Islet precursor cell (in vitro differentiated cells): ENCODE measurements at places on chromosomes 4 and X.

GRCh38 chr4:6765703-6766102 lies 16.8 kb upstream of the KIAA0232 start:
- DNase-seq = no peak

DNA sequence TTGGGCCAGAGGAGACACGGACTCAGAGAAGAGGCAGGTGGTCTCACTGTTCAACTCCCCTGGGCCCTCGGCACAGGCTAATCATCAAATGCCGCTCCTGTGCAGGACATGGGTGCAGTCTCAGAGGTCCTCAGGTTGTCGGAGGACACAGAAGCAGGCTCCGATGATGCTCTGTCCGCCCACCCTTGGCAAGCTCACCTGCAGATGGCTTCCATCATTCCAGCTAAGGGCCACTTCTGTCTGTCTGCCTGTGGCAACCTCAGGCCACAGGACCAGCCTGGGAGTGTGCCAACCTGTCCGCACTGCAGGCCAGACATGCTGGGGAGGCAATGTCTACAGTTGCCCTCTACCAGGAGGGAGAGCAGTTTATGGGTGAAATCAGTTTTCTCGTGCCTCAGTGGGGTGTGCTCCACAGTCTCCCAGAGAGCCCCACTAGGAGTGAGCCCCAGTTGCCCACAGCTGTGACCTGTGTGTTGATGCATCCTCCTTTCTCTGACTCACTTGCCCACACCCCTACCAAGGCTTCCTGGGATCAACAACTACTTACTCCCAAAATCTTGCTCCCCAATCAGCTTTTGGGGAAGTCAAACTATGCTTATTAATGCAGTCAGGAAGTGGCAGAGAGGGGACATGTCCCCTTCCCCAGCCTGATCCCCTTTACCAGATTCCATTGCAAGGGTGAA lies 55.9 kb downstream of the HTRA3 start:
- DNase-seq = no peak

DNA sequence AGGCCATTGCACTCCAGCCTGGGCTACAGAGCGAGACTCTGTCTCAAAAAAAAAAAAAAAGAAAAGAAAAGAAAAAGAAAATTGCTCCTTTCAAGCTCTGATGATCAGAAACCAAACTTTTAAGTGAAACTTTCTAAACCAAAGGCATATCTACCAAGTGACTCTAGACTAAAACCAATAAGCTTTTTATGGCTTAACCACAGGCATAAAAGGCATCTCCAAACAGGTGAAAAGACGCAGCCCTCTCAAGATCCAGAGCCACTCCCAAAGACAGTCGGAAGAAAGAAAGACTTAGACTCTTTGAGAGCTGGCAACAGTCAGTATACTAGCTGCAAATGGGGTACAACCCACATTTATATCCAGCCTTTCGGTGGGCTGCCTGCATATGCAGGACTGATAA lies 117.1 kb upstream of the AP1S2 start:
- DNase-seq = no peak

DNA sequence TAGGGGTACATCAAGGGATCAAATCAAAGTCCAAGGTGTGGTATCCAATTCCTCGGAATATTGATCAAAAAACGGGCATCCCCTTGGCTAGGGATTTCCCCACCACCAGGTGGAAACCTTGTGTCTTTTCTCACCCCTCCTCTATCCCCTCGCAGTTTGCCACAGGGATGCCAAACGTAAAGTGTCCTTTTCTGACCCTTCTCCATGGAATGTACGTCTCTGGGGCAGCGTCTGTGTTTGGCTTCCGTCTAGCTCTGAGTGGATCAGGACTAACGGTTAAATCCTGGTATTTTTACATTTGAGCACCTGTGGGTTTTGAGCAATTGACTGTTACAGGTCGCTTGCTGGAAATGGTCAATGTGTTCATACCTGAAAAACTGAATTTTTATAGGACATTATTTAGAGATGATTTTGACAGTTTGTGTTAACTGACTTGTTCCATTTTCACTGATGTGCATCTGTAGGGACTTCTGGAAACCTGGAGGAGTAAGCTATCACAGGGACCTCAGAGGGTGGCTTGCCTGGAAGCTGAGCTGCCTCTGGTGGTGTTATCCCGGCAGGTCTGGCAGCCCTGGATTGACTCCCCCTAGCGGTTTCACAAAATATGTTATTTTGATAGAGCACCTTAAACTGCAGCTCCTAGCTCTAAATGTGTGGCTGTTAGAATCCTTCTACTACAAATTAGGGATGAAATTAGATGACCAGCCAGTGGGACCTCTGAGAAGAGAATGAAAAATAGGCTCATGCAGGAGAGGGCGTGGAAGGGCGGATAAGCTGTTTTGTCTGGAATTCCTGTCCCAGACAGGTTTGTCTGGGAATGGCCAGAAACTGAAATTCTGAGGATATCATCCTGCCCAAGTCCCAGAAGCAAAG lies 8.8 kb upstream of the MGST2 start:
- peak; percentile 85 for DNase-seq

DNA sequence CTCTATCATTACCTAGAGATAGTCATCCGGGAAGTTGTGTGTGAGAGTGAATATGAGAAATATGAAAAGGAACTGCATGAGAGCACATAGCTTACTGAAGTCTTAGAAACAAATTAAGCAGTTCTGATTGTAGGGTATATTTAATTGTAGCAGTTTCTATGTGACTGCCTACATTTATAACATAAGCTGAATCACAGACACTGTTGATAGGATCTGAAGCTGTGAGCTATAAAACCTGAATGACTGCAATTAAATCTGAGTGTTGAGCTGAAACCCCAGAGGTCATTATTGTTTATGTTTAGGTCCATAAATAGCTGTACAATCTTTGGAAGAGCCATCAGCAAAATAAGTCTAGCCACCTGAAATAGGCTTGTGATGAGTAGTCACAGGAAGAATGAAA lies 210.1 kb upstream of the CXCL13 start:
- no peak for DNase-seq

- peak; percentile 93 for DNase-seq
These were observed 134.3 kb downstream of the GUCY2F start for GRCh38 chrX:109347632-109348031.

GRCh38 chr4:6924361-6924779 lies 14.7 kb downstream of the TBC1D14 start:
- DNase-seq = no peak

DNA sequence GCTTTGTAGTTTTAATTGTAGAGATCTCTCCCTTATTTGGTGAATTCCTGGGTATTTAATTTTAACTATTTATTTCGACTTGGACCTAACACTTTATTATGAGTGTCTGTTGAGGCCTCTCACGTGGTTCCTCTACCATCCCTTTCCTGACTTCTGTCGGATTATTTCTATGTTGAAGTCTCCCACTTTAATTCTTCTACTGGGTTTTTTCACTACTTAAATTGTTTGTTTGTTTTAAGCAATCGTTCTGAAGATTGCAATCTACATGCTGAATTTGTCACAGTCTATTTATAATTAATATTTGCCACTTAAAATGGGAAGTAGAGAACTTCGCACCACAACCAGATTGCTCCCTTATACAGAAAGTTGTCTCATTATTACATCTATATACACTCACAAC lies 20.8 kb upstream of the NKX1-1 start:
- no peak for DNase-seq

GRCh38 chr4:38236003-38236402 lies 275.8 kb downstream of the PTTG2 start:
- no peak for DNase-seq

DNA sequence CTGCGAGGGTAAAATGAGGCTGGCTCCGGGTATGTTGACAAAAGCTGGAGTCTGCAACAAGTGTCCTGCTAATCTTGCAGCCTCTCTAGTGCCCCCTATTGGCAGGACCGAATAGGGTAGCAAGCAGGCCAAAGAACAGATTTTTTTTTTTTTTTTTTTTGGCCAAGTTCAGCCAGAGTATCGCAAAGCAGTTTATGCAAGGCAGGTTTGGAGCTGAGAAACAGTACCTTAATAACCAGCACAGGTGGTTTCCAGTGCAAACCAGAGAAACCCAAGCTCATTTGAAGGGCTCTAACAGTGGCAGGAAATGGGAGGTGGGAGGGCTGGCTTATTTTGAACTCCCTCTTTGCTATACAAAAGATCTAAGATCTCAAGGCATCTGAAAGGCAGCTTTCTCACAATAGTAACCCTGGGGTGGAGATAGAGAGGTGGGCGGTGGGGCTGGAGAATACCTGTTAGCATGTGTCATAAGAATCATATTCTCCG lies 38.2 kb upstream of the OCIAD2 start:
- DNase-seq = no peak

DNA sequence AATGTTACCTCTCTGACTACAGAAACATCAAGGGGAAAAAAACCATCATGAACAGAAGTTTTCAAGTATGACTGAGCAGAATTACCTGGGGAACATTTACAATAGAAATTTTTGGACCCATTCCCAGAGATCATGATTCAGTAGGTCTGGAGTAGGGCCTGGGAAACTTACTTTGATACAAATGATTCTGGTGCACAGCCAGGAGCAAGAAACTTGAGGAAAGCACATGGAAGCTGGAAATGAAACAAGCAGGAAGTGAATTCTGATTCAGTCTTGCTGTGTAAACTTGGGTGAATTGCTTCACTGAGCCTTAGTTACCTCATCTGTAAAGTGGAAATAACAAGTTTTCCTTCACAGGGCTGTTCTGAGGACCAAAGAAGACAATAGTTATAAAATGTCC lies 192.5 kb upstream of the TAPT1 start:
- no peak for DNase-seq

- DNase-seq = no peak
These were observed 74.4 kb upstream of the DYNLT3 start for GRCh38 chrX:37921758-37922157.

DNA sequence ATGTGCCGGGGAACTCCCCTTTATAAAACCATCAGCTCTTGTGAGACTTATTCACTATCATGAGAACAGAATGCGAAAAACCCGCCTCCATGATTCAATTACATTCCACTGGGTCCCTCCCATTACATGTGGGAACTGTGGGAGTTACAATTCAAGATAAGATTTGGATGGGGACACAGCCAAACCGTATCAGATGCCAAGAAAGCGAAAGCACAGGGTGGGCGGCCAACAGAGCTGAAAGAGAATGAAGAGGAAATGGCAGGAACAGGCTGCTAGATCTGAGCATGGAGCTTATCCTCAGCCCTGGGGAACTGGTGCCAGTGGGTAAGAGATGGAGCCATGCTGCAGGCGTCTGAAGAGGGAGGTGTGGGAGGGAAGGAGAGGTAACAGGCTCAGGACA lies 117.7 kb upstream of the PNPLA4 start:
- no peak for DNase-seq

GRCh38 chrX:103789004-103789403 lies 12.4 kb downstream of the PLP1 start:
- no peak for DNase-seq

- DNase-seq = no peak
These were observed 152.9 kb downstream of the RTL3 start for GRCh38 chrX:78506248-78506647.

- no peak for DNase-seq
These were observed 1504.8 kb downstream of the C4orf33 start for GRCh38 chr4:130600706-130601105.

DNA sequence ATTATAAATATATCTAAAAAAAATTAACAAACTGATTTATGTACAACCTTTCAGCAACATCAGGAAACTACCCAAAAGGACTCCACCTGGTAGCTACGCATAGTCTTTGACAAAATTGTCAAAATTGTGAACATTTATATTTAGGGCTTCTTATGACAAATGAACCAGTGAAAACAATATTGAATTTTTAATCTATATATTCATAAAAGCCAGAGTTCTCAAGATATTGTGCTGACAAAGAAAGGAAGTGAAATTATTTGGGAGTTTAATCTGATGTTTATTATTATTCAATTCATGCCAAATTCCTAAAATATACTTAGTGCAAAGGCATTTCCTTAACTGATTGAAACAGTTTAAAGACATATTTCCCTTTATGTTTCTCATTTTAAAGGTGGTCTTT lies 5.3 kb upstream of the SULT1B1 start:
- no peak for DNase-seq

DNA sequence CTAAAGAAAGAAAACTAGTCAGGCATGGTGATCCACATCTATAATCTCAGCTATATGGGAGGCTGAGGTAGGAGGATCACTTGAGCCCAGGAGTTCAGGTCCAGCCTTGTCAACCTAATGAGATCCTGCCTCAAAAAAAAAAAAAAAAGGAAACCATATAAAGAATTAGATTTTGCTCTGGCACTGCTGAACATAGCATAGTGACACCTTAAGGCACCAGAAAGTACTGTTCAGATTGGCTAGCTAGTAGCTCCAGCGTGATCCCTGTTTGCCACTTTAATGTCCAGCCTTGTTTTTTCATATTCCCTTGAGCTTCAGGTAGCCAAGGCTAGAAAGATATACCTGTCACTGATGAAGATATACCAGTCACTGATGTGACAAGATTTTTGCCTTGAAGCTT lies 34.1 kb downstream of the EXOC1 start:
- DNase-seq = no peak

GRCh38 chrX:126551725-126552312 lies 795 bp downstream of the DCAF12L1 start:
- no peak for DNase-seq

GRCh38 chr4:142516686-142517526 lies 329.2 kb downstream of the INPP4B start:
- no peak for DNase-seq

- DNase-seq = no peak
These were observed 3.2 kb downstream of the CAMK2D start for GRCh38 chr4:113758372-113758771.

- no peak for DNase-seq
These were observed 255.6 kb downstream of the NDST4 start for GRCh38 chr4:114857831-114858230.

DNA sequence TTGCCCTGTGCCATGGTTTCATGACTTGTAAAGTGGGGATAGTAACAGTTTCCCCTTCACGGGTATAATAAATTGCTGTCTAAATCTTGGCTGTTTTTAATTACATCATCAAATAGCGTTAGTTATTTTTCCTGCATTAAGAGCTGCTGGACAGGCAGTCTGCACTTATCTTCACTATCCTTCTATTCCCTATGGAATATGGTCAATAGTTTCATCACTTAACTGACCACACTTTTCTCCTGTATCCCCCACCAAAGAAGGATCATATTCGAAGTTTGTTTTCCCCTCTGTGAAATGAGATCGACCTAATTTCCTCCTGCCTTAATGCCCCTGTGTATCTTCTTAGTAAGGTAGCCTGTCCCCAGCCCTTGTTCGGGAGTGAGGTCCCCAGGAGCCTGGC lies 133.2 kb downstream of the SHROOM3 start:
- no peak for DNase-seq

DNA sequence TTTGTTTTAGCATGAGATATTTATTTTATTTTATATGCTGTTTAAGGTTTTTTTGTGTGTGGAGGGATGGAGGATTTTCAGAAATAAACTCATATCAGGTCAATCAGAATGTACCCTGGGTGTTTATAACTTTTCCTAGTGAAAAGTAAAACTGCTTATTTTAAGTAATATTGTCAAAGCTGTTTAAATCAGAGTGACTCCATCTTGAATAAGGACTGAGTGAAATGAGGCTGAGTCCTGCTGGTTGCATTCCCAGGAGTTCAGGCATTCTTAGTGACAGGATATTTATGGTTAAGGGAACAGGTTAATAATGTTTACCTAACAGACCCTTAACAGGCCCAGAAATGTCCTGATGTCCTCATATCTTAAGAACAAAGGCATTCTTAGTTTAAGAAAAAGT lies 1160.9 kb upstream of the PCDH7 start:
- DNase-seq = no peak
